ENCODE measurements at places on chromosomes 5 and 9. TPM values are rescaled to one million over a fixed set of nuclear protein-coding genes. Genes with fewer than 3 reads are reported as not detected.

The FCN2 gene
- total RNA-seq: not detected

The SLC6A3 gene
- not detected for total RNA-seq

The STPG3 gene
- not detected for total RNA-seq

The GBGT1 gene
- not detected for total RNA-seq

The ADAMTS16 gene
- total RNA-seq: not detected

The HTR4 gene
- total RNA-seq: not detected

The DDX4 gene
- not detected for total RNA-seq

The NPR3 gene
- not detected for total RNA-seq

The PCSK5 gene
- total RNA-seq: 5.3 TPM

The FBP2 gene
- total RNA-seq: 0.14 TPM

The SHC3 gene
- not detected for total RNA-seq

The GFRA3 gene
- total RNA-seq: not detected

The MAMDC2 gene
- 1.2 TPM for total RNA-seq

The SHISAL2B gene
- total RNA-seq: 5.1 TPM

The BBLN gene
- 125 TPM for total RNA-seq

The TAS2R1 gene
- not detected for total RNA-seq

DNA sequence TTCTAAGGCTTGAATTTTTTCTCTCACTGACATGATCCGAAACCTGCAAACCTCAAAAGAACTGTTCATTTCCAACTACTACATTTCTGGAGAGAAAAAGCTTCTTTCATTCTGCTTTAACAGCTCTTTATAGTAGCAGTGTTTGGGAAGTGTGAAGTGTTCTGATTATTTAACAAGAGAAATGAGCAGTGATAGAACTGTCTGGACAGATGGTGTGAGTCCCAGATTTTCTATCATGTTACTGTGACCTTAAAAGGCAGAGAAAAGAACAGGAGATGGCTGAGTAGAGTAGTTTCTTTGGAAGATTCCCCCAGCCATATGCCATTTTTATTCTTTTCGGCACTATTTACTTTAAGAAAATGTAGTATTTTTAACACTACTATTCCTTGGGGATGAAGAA lies 41.3 kb upstream of the TAL2 start:
- DNase-seq: peak; percentile 40

GRCh38 chr5:149264439-149265067 lies 7.1 kb upstream of the AFAP1L1 start:
- DNase-seq: peak; percentile 81

- DNase-seq: no peak
Measured at GRCh38 chr5:150665044-150665443, 4.0 kb downstream of the MYOZ3 start.

DNA sequence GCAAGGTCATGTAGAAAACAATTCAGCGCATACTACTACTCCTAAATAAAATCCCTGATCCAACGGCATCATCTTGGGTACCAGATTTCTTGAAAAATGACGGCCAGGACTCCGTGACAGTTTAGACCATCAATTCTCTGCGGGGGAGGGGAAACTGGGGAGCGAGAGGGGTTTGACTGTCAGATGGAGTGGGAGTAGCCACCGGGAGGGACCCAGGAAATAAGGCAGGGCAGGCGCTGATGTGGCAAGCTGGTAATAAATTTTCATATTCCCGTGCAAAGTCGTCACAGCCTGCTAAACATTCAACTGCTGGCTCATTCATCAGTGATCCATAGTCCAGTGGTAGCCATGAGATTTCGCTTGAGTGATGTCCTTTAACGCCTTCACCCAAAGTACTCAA lies 457 bp upstream of the CDH18 start:
- peak; percentile 49 for DNase-seq

GRCh38 chr5:139912158-139912557 lies 116.5 kb downstream of the PSD2 start:
- no peak for DNase-seq

DNA sequence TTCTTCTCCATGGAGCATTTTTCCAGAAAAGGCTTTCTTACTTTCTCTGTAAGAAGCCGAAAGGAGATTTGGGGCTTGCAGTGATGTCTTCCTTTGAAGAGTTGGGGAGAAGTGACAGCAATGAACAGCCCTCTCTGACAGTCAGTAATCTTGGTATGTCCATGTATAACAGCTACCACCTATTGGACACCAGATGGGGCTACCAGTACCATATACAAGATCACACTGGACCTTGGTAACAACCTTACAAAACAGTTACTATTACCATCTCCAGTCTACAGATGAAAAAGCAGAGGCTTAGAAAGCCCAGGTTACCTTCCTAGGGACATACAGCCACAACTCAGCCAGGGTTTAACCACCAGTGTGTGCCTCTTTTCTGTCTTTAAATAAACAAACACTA lies 272.7 kb upstream of the TRPC7 start:
- no peak for DNase-seq

- DNase-seq: no peak
Measured at GRCh38 chr5:29972597-29972996, 1220.9 kb upstream of the CDH6 start.

DNA sequence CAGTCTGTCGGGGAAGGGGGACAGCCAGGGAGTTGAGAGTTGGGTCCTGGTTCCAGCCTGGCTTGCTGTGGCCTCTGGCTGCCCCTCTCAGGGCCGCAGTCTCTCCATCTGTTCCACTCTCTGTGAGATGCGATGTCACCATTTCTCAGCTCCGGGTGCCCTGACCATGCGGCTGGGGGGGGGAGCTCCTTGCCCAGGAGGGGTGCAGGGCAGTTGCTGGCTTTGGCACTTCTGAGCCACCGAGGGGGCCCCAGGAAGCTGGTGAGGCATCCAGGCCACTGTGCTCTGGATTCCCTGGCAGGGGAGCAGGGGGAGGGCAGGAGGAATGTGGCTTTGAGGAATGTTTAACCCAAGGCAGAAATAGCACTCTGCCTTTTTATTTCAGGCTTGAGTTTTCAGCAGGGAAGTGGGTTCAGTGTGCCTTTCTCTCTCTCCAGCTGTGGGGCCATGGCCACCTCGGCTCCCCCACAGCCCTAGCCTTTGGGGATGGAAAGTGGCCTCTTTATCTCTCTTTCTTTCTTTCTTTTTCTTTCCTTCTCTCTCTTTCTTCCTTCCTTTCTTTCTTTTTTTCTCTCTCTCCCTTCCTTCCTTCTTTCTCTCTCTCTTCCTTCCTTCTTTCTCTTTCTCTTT lies 11.0 kb downstream of the NCS1 start:
- DNase-seq: peak; percentile 72

- DNase-seq: no peak
Measured at GRCh38 chr5:150208187-150209098, 18.6 kb downstream of the SLC6A7 start.

GRCh38 chr5:66830636-66831035 lies 234.4 kb downstream of the MAST4 start:
- no peak for DNase-seq

- peak; percentile 95 for DNase-seq
Measured at GRCh38 chr9:128558431-128559310, 6.3 kb downstream of the SPTAN1 start.

DNA sequence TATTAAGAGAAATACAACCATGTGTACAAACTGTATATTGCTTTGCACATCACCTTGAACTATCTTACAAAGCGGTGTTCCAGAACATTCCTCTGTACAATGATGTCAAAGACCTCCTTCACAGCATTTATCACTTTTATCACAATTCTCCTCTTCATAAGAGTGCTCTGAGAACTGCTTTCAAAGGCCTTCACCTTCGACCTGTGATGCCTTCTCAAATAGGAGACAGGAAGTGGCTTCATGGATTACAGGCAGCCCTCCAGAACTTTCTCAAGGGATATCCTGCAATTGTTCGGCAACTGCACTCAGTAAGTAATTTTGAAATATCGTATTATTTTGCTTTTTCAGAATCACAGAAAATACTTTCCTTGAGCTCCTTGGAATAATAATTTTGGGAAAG lies 68.0 kb upstream of the IL7R start:
- DNase-seq: no peak

DNA sequence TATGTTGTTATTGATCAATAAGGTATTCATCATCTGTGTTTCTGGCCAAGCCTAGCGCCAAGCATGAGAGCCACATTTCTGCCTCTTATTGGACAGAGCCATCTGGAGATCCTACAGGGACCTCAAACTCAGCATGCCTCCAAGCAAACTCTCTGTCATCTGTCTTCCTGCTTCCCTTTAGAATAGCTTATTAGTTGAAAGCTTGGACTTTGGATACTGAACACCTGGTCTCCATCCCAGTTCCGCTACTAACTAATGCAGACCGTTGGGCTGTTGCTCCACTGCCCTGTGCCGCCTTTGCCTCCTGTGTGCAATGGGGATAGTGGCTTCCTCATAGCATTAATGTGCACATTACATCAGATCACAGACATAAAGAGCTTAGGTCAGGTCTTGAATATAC lies 65.5 kb downstream of the MAP1B start:
- peak; percentile 69 for DNase-seq

DNA sequence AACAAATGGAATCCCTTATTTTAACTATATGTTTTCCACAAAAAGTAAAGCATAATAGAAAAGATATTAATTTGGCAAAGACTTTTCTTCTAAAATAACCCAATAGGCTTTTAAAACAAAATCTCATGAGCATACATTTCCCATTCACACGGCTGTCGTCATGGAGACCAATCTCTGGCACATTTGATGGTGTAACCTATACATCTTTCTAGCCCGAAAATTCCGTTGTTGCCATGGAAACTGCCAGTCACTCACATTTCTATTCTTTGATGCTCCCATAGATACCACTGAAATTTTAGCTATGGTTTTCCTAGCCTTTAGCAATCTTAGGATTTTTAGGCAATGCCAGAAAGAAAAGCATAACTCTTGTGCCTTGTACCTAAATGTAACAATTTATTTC lies 262.9 kb upstream of the TRPM3 start:
- no peak for DNase-seq

GRCh38 chr9:93918061-93918460 lies 37.1 kb downstream of the BARX1 start:
- peak; percentile 1 for DNase-seq

DNA sequence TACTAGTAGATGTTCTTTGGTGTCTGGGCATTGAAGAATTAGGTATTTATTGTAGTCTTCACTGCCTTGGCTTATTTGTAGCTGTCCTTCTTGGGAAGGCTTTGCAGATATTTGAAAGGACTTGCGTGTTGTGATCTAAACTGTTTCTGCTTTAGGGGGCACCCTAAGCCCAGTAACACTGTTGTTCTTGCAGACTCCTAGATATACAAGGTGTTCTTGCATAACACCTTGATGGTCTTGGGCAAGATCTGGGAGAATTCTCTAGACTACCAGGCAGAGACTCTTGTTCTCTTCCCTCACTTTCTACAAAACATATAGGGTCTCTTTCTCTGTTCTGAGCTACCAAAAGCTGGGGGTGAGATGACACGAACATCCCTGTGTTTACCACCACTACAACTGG lies 179.1 kb downstream of the FAM170A start:
- no peak for DNase-seq

- DNase-seq: no peak
Measured at GRCh38 chr9:107945493-107945892, 455.9 kb upstream of the KLF4 start.

GRCh38 chr5:10478436-10478835 lies 36.8 kb downstream of the ROPN1L start:
- DNase-seq: no peak

DNA sequence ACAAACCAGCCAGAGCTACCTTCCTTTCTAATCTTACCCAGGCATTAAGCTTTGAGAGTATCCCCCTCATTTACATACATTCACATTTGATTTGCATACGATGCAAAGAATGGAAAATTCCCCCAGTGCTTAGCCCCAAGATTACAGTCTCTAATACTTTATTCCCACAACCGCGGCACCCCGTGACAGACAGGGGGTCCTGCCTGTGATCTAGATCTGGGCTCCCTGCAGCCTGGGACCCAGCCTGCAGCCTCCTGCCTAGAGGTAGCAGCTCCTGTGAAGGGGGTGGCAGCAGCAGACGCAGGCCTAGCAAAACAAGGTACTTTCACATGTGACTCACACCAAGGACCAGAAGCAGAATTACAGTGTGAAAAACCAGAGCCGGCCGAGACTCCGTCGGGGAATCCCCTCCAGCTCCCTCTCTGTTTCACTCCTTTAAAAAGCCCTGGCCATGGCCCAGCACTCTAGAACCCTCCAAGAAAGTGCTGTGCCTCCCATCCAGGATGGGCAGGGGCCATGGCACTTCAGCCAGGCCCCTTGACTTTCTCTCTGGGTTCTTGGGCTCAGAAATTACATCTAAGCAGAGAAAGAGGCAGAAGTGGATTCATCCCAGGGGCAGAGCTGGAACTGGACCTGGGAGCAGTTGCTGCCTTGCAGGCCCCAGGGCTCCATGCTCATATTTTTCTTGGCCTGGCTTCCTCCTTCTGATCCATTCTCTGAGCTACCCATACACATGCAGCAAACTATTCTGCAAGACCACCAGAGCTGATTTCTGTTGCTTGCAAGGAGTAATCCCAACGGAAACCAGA lies 14.0 kb upstream of the TCF7 start:
- no peak for DNase-seq

- DNase-seq: no peak
Measured at GRCh38 chr9:112782218-112782617, 31.7 kb downstream of the SNX30 start.

- no peak for DNase-seq
Measured at GRCh38 chr9:134531220-134531970, 110.2 kb upstream of the COL5A1 start.

GRCh38 chr9:89791754-89792153 lies 186.9 kb downstream of the GADD45G start:
- DNase-seq: no peak

GRCh38 chr5:1555808-1556731 lies 32.3 kb upstream of the LPCAT1 start:
- DNase-seq: no peak

DNA sequence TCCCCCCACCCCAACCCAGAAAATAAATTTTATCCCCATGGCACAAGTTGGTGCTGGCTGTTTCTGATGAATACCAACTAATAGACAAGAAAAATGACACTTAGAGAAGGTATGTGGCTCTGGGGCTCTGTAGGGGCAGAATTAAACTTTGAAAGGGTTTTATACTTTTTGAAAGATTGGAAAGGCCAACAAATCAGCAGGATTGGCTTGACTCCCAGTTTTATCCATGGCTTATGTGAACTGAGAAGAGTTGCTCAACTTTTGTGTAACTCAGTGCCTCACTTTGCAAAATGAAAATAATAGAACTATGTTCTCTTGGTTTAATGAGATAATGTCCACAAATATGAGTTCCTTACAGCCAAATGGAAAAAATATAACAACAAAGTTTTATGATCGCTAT lies 288.9 kb upstream of the KIF2A start:
- DNase-seq: no peak

- no peak for DNase-seq
Measured at GRCh38 chr9:7105095-7105494, 347.3 kb downstream of the KDM4C start.

DNA sequence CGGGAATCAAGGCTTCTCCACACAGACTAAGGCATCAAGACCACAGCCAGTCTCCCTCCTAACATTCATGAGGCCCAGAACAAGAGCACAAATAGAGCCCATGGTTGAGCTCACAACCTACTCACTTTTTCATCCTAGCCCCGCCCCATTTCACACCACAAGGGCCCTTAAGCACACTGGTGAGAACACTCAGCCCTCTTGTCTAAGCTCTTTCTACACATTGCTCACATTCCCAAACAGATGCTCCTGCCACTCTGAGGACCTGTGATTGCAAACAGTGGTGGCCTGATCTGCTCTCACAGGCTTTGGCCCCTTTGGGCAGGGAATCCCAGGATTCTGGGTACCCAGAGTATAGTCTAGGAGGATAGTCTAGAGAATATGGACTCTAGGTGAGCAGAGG lies 54.0 kb downstream of the FEM1C start:
- DNase-seq: no peak

GRCh38 chr9:127976498-127976897 lies 4.3 kb downstream of the EEIG1 start:
- peak; percentile 77 for DNase-seq

- no peak for DNase-seq
Measured at GRCh38 chr5:151926188-151926587, 1.5 kb upstream of the GLRA1 start.

GRCh38 chr9:100431886-100432285 lies 4.9 kb downstream of the MSANTD3 start:
- DNase-seq: no peak
